Neural progenitor cell (in vitro differentiated cells): ENCODE measurements at places on chromosomes 12 and 14.

DNA sequence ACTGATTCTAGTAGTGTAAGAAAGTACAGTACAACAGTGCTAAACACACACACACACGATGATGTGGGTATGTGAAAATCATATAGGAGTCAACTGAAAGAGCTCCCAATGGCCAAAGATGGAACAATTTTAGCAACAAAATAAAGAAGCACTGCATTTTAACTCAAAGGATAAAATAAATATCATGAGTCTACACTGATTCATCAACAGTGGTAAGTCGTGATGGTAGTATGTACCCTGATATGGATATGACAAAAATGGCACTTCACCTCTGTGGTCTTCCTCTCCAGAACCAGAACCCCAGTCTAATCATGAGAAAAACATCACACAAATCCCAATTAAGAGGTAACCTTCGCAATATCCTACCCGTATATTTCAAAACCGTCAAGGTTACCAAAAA is 41.4 kb upstream of the TBPL2 start:
- no peaks in the 10 kb centered on the region for H3K4me1 ChIP-seq
- H3K4me3 ChIP-seq, result no peak overlapping the region
- no peak overlapping the region for H3K27ac ChIP-seq
- H3K36me3 ChIP-seq, result no peaks in the 10 kb centered on the region

GRCh38 chr12:69947897-69948296 is 122.9 kb downstream of the MYRFL start:
- H3K36me3 ChIP-seq, result no peaks in the 10 kb centered on the region
- H3K27ac ChIP-seq, result no peak overlapping the region
- no peak for DNase-seq
- no peak overlapping the region for H3K4me3 ChIP-seq

- H3K27me3 ChIP-seq, result no peaks in the 10 kb centered on the region
- H3K27ac ChIP-seq, result no peak overlapping the region
- H3K36me3 ChIP-seq, result no peaks in the 10 kb centered on the region
- no peak for DNase-seq
- no peaks in the 10 kb centered on the region for H3K4me1 ChIP-seq
Measured at GRCh38 chr14:49977126-49977841, 84.4 kb downstream of the ARF6 start.

GRCh38 chr14:31208546-31209424 is 1.2 kb upstream of the HECTD1 start:
- peak overlapping the region; percentile 78 for H3K4me3 ChIP-seq
- H3K27ac ChIP-seq, result peak overlapping the region; percentile 98
- H3K4me1 ChIP-seq, result peaks cover 27% of the 10 kb centered on the region
- DNase-seq, result no peak

GRCh38 chr14:87617079-87617478 is 375.9 kb downstream of the GALC start:
- H3K4me1 ChIP-seq, result no peaks in the 10 kb centered on the region
- DNase-seq, result no peak
- H3K4me3 ChIP-seq, result no peak overlapping the region
- no peaks in the 10 kb centered on the region for H3K27me3 ChIP-seq
- H3K27ac ChIP-seq, result no peak overlapping the region

- no peaks in the 10 kb centered on the region for H3K36me3 ChIP-seq
- H3K4me3 ChIP-seq, result no peak overlapping the region
- no peak overlapping the region for H3K27ac ChIP-seq
Measured at GRCh38 chr14:78576437-78577166, 406.4 kb downstream of the NRXN3 start.

- no peaks in the 10 kb centered on the region for H3K36me3 ChIP-seq
- H3K27ac ChIP-seq, result no peak overlapping the region
- peaks cover 6% of the 10 kb centered on the region for H3K4me1 ChIP-seq
- H3K27me3 ChIP-seq, result no peaks in the 10 kb centered on the region
- H3K4me3 ChIP-seq, result no peak overlapping the region
Measured at GRCh38 chr12:85310025-85310424, 30.0 kb downstream of the ALX1 start.

DNA sequence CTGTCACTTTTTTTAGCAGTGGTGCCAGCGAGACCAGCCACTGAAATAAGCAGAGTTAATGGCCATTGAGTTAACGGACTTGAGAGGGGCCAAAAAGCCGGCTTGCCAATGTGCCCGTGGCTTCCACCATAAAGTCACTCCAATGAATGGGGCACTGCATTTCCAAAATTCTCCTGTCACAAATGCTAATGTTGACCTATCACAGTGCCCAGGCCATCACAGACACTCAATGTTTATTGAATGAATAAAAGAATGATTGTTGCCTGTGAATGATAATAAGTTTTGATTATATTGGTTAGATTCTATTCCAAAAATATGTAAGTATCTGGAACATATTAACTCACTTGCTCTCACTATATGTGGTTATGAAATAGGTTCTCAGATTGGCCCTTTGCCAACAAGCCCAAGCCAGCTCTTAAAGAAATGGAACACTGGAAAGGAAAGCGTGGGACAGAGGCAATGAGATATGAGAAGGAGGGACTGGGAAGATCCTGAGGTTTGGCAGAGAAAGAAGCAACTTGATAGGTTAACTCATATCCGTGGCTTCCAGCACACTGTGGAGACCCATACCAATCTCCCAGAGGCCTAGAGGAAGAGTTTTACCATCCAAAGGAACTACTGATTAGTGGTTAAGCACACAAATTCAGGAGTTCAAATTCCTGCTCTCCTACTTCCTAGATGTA is 108.7 kb downstream of the BTG1 start:
- DNase-seq, result no peak
- no peak overlapping the region for H3K4me3 ChIP-seq
- H3K27ac ChIP-seq, result no peak overlapping the region
- H3K36me3 ChIP-seq, result no peaks in the 10 kb centered on the region
- H3K27me3 ChIP-seq, result no peaks in the 10 kb centered on the region

DNA sequence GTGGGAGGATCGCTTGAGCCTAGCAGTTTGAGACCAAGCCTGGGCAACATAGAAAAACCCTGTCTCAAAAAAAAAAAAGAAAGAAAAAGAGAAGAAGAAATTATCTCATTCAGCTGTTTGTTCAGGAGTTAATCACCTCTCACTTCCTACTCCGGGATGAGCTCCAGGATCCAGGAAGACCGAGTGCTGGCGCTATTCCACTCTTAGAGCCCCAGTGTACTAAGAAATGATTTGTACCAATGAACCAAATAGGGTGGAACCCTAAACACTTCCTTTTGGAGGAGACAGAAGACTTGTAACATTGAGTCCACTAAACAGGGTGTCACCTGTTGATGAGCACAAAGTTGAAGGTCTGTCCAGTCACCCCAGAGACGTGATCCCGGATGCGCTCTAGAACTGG is 3.6 kb downstream of the ALKBH2 start:
- DNase-seq, result no peak
- H3K4me1 ChIP-seq, result peaks cover 6% of the 10 kb centered on the region
- H3K36me3 ChIP-seq, result no peaks in the 10 kb centered on the region

DNA sequence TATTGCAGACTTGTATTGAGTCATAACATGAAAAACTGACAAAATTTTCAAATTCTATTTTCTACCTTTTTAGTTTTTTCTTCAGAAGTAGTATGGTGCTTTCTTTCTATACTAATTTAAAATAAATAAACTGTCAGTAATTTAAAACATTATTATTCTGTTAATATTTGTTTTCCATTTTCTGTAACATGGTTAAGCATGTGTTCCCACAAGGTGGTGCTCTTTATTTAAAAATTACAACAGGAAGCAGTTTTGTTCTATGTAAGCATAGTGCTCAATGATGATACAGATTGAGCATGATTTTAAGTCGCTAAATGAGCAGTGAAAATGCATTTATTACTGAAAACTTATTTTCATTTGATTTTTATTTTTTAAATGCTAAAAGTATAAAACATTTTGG is 114.6 kb downstream of the PPFIA2 start:
- H3K4me1 ChIP-seq, result no peaks in the 10 kb centered on the region
- H3K27me3 ChIP-seq, result no peaks in the 10 kb centered on the region
- no peak overlapping the region for H3K4me3 ChIP-seq
- H3K36me3 ChIP-seq, result no peaks in the 10 kb centered on the region
- H3K27ac ChIP-seq, result no peak overlapping the region

DNA sequence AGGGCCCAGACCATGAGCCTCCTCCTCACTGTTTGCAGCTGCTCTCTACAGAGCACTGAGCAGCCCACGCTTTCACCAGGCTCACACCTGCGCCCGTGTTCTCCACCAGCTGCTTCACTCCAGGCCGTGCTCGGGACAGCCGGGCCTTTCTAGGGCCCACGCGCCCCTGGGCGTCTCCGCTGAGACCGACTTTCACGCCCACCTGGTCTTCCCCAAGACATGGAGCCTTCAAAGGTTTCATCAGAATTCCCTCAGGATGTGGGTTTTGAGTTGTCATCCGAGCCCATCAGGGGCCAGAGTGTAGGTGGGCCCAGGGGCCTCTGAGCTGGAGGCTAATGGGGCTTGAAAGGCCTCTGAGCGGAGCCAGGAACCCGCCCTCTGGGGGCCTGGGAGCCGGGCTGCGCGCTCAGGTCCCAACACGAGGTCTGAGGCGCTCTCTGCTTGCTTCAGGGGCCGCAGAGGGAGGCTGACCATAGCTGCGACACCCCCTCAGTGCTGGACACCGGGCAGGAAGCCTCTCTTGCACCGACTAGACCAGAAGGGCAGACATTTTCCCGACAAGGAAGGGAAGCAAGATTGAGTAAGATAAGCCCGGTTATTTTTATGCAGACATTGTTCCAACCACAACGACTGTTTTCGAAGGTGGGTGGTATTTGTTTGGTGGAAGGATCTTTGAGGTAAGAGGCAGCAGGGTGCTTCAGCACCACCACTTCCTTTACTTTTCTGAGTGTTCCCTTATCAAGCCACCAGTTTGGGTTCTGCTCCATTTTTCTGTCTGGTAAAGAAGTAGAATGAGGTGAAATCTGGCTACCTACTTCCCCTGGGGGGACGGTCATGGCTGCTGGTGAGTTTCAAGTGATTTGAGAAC is 125.0 kb upstream of the FUT8 start:
- H3K27ac ChIP-seq, result no peak overlapping the region
- no peaks in the 10 kb centered on the region for H3K27me3 ChIP-seq
- H3K4me3 ChIP-seq, result no peak overlapping the region
- peaks cover 26% of the 10 kb centered on the region for H3K4me1 ChIP-seq

DNA sequence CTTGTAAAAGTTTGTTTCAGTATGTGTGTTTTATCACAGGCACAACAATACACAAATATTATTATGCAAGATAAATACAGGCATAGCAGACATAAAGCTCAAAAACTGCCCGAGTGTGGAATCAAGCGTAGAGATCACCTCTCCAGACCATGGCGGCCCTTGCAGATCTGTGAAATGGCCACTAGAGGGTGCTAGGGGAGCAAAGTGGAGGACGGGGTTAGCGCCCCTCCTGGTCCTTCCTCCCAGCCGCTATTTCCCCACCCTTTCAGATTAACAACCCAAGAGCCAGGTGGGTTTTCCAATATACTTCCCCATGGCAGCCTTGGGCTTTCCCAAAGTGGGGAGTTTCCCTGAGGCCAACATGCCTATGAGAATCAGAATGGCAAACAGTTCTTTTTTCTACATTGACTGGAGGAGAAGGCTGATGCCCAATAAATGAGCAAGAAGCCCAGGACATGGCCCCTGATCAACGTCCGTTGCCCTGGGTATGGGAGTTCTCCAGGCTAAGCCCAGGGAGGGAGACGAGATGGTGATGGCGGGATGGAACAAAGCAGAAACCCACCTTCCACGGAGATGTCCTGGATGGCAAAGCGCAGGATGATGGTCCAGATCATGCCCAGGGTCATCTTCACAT is 67.4 kb downstream of the ACTN1 start:
- no peak overlapping the region for H3K27ac ChIP-seq
- no peak overlapping the region for H3K4me3 ChIP-seq
- no peaks in the 10 kb centered on the region for H3K4me1 ChIP-seq
- H3K27me3 ChIP-seq, result no peaks in the 10 kb centered on the region
- DNase-seq, result peak; percentile 92

DNA sequence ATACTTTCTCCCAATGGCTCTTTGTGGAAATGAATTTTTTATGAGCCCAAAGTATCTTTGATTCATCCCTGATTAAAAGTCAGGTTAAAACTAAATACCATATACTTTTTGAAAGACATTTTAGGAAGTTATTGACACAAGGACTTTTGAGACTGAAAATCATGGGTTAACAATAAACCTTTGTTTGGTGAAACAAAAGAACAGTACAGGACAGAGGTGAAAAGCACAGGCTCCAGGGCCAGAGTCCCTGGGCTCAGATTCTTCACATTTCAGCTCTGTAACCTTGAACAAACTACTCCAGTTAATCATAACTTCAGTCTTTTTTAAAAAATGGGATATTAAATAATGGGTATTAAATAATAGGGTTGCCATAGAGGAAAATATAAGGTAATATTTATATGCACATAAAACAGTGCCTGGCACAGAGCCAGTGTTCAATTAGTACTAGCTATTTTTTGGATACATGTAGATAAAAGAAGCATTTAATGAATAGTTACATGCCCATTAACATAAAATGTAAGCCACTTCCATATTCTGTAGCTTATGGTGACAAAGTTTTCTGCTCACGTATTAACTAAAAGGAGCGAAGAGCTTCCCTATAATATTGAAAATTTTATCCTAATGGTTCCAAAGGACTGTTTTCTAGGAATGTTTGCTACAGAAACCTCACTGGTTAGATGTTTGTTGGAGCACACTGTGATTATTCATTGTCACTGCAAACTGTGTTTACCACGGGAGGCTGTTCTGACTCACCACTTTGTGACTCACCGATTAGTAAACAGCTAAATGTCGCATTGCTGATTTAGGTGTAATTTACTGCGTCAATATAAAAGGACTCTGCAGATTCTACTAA is 255.4 kb downstream of the DAD1 start:
- H3K4me3 ChIP-seq, result no peak overlapping the region
- peak; percentile 6 for DNase-seq
- peaks cover 8% of the 10 kb centered on the region for H3K4me1 ChIP-seq
- H3K27ac ChIP-seq, result no peak overlapping the region
- no peaks in the 10 kb centered on the region for H3K36me3 ChIP-seq

DNA sequence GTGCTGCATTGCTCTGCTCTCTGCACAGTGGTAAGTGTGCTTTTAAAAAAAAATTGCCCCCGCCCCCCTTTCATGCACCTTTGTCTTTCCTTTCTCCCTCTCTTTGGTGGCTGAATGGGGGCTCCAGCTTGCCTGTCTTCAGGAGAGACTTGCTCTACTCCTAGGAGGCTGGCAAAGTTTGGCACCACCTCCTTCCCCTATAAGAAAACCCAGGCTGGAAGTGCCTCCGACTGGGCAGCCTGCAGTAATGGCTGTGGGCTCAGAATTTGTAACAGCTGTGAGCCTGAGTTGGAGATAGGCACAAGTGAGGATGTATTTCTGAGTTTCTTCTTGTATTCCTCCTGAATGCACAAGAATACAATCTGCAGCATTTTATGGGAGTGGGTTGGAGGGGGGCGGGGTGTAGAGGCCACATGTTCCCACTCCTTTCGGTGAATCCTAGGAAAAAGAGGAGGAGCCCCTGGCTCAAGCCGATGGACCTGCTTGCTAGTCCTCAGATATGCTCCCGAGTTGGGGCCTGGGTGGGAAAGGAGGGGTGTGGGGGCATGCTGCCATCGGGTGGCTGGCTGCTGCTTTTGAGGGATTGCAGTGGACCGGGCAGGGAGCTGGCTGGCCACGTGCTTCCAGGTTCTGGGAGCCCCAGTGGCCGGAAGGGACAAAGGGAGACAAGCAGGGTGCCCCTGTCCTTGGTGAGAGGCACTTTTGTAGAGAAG is 124.3 kb downstream of the TSPAN9 start:
- no peaks in the 10 kb centered on the region for H3K36me3 ChIP-seq
- H3K27me3 ChIP-seq, result peaks cover 53% of the 10 kb centered on the region
- H3K4me3 ChIP-seq, result peak overlapping the region; percentile 63
- H3K4me1 ChIP-seq, result peaks cover 35% of the 10 kb centered on the region

GRCh38 chr12:107318806-107319532 is 225.6 kb upstream of the CRY1 start:
- no peak overlapping the region for H3K27ac ChIP-seq
- H3K4me3 ChIP-seq, result peak overlapping the region; percentile 85
- H3K27me3 ChIP-seq, result peaks cover 88% of the 10 kb centered on the region
- peaks cover 8% of the 10 kb centered on the region for H3K4me1 ChIP-seq
- no peaks in the 10 kb centered on the region for H3K36me3 ChIP-seq
